Stimulated activated CD8-positive, alpha-beta memory T cell treated with anti-CD3 and anti-CD28 coated beads, Interleukin-4, amount 100 ng/mL, for 24 hours (primary cell): ENCODE measurements at places on chromosomes 1 and 21.

GRCh38 chr21:28758042-28758882, 234.4 kb downstream of the LTN1 start:
- DNase-seq, result no peak

DNA sequence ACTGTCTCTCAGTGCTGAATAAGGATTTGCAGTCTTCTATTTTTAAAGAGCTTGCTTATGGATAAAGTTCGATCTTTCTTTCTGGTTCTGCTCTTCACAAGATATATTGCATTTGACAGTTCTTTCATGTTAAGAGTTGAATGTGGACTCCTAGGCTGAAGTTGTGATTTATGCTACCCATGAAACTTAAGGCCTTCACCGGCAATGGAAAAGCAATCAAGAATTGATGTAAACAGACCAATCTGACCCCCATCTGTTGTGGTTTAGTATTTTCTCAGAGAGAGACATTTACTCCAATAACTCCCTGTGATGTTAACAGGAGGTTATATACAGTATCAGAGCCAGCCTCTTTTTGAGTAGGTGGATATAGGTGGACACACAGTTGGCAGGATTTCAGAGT, 165.8 kb downstream of the PAPPA2 start:
- no peak for DNase-seq

- no peak for DNase-seq
Measured at GRCh38 chr21:45022736-45023135, 51.6 kb upstream of the ADARB1 start.

- peak; percentile 84 for DNase-seq
Measured at GRCh38 chr1:181142096-181142958, 53.8 kb downstream of the IER5 start.

GRCh38 chr1:8873506-8874229, 4.8 kb downstream of the ENO1 start:
- DNase-seq, result peak; percentile 69

DNA sequence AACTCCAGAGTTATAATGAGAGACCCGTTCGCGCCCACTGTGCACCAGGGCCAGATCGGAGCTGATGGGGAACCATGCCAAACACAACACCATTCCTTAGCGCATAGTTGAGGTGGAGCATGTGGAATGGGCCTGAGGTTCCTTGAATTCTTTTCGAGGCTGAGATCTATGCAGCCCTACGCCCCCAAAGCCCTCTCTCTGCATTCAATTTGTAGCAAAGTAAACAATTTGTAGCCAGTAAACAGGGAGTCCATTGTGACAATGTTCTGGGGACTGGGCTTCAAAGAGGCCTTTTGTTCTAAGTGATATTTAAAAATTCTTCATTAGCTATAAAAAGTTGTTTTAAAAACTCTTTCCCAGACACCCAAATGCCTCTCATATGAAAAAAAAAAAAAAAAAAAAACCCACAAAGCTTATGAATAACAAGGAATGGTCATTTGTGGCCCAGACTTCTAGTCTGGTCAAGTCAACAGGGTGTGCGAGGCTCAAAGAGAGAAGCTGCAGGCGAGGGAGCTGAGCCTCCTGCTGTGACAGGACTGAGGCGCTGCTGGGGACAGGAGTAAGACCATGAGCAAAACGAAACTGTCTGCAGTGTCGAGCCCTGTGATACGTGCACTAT, 30.6 kb upstream of the KCNE2 start:
- DNase-seq, result no peak

GRCh38 chr1:203401199-203401877, 50.4 kb upstream of the FMOD start:
- no peak for DNase-seq

GRCh38 chr21:33391656-33392055, 11.6 kb upstream of the IFNGR2 start:
- DNase-seq, result no peak

DNA sequence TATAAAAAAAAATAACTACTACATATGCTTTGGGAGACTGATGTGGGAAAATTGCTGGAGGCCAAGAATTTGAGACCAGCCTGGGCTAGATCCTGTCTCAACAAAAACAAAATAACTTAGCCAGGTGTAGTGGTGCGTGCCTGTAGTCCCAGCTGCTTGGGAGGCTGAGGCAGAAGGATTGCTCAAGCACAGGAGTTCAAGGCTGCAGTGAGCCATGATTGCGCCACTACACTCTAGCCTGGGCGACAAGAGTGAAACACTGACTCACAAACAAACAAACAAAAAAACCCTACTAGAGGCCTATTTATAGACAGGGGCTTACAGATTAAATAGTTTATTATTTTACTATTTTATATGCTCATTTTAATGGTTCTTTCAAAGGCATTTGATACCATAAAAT, 80.0 kb downstream of the LHX4 start:
- no peak for DNase-seq

- no peak for DNase-seq
Measured at GRCh38 chr1:161044535-161044907, 1.3 kb downstream of the USF1 start.

GRCh38 chr1:164559342-164560051, 513 bp downstream of the PBX1 start:
- DNase-seq, result no peak

DNA sequence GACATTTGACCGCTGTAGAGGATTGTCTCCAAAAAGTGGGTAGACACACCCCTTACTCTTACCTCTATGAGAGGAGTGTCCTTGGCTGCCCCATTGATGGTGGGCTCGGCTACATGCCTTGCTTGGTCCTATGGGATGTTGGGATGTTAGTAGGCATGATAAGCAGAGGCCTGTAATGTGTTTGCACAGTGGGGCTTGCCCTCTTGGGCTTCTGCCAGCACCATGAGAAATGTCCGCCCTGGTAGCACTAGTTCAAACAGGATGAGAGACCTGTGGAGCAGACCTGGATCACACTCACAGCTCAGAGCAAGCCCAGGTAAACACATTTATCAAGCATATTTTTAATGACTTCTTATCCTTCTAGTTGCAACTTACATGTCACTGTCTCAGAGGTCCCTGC, 54.2 kb downstream of the SH3GLB1 start:
- no peak for DNase-seq

GRCh38 chr1:235986869-235987268, 78.0 kb downstream of the NID1 start:
- no peak for DNase-seq

GRCh38 chr1:59674595-59674994, 140.2 kb upstream of the HOOK1 start:
- DNase-seq, result no peak

DNA sequence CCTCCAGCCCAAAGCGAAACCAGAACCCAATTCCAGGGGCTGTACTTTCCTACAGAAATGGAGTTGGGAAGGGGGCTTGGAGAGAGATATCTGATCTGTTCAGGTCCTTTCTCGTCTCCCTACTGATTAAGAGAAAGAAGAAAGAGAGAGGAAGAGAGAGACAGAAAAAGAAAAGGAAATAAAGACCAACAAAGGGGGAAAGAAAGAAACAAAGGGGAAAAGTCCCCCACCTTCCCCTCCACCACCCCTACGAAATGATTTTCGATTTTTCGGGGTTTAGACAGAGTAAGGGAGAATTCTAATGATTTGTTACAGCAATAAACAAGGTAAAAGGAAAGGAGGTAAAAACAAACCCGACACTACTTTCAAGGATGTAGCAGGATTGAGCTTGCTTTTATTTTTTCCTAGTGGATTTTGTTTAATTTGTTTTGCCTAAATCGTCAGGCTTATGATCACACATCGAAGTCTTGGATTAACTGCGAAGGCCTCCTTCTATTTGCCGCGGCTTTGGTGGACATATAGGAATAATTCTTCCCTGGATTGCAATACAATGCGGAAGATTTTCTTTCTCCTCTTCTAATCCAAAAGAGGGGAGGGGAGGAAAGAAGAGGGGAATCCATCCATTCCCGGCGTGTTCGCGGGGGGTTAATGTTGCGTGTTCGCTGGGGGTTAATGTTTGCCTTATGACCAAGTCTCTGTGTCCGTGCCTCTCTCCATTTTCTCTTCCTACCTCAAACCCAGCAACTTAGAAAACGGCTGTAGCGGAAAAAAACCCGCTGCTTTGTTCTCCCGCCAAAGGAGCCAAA, 1.9 kb downstream of the TAL1 start:
- DNase-seq, result no peak

DNA sequence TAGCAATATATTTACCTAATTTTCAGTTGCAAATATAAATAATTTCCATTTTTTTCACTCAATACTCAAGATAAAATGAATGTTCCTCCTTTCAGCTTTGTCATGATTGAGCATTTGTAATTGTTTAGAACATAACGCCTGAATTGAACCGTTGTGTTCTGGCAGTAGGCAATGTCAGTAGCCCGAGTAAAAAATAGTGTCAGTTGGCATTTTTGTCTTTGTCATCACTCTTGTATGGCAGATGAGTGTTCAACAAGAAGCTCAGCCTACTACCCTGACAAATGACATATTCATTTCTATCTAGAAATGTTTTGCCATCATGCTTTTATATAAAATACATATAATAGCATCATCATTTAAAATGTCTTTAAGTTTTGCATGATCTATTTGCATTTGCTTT, 691.4 kb upstream of the NCAM2 start:
- no peak for DNase-seq

- no peak for DNase-seq
Measured at GRCh38 chr21:44667612-44668011, 885 bp upstream of the KRTAP12-2 start.

GRCh38 chr1:66850989-66851388, 49.9 kb upstream of the INSL5 start:
- DNase-seq, result no peak

DNA sequence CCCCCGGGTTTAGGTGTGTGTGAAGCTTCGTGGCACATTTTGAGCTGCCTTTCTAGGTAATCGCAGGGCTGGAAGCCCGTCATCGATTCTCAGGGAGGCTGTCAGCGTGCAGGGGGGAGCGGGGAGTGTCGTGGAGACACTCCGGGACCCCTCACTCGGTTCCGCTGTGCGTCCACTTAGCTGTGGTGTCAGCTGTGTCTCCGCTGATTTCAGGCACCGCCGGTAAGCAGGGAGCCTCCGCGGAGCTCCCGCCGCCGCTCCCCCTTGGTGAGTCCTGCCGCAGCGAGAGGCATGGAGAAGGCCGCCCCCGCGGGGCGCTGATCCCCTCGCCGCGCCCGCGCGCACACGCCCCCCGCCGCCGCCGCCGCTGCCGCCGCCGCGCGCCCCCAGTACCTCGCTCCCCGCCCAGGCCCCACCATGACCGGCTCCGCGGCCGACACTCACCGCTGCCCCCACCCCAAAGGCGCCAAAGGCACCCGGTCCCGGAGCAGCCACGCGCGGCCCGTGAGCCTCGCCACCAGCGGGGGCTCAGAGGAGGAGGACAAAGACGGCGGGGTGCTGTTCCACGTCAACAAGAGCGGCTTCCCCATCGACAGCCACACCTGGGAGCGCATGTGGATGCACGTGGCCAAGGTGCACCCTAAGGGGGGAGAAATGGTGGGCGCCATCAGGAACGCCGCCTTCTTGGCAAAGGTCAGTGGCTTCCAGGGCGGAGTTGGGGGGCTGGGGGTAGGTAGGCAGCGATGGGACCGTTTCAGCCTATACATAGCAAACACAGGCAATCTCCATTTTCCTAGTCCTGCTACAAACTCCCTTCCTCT, 995 bp downstream of the VASH2 start:
- no peak for DNase-seq

GRCh38 chr1:172117800-172118199, 276.5 kb downstream of the DNM3 start:
- DNase-seq, result no peak

DNA sequence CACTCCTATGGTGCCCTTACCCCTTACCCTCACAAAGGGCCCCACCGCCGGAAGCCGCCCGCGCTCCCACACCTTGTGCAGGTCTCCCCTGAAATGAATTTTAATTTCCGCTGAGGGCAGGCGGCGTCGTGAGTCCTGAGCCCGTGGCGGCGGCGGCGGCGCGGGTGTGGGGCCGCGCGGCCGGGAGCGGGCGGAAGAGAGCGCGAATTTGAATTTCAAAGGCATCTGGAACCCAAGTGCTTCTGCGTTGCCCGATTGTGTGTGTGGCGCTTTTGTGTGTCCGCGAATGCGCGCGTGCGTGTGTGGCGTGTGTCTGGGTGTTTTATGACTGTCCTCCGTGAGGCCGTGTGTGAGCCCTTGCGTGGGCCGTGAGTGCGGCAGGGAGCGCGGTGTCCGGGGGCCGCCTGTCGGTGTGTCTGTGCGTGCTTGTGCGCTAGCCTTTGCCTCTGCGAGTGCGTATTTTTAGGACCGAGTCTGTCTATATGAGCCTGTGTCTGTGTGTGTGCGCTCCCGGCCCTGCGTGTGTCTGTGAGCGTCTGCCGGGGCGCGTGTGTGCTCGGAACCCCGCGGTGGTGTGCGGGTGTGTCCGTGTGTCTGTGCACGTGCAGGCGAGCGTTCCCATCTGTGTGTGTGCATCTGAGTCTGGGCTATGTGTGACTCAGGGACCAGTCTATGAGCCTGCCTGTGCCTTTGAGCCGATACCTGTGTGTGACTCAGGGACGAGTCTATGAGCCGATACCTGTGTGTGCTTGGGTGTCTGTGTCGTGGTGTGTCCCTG, 7.9 kb upstream of the ADGRB2 start:
- DNase-seq, result no peak

GRCh38 chr1:243364330-243364729, 108.5 kb downstream of the SDCCAG8 start:
- DNase-seq, result no peak

DNA sequence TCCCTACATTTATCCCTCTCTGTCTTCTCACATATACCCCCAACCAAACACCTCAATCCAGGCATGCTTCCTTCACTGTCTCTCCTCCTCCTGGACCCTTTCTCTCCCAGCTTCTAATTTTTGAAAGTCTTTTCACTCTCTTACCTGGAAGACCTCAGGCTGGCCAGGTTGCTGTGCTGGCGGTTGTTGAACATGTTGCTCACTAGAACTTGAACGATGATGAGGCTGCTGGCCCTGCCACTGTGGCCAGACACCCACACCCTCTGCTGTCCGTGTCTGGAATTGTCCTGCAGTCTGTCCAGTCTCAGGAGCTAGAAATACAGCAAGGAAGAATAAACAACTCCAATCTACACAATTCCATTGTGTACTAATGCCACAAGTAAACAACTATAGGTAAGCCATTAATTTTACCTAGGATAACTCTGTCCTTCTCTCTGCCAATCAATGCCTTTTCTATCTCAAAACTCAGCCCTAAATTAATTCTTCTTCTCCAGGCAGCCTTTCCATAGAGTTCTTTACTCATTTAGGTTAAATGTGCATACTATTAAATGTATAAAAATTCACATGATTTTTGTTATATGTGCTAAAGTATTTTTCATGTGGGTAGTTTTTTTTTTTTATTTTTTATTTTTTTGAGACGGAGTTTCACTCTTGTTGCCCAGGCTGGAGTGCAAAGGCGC, 5.1 kb upstream of the CTSK start:
- DNase-seq, result no peak

- no peak for DNase-seq
Measured at GRCh38 chr1:178278916-178279686, 185.2 kb downstream of the RASAL2 start.

GRCh38 chr1:169312084-169312954, 55.3 kb downstream of the NME7 start:
- DNase-seq, result peak; percentile 6

GRCh38 chr1:41351262-41352151, 9.7 kb upstream of the FOXO6 start:
- DNase-seq, result no peak

GRCh38 chr1:188652678-188653077, 1823.9 kb downstream of the PLA2G4A start:
- DNase-seq, result no peak
